ENCODE measurements at places on chromosomes 3 and 15.

GRCh38 chr3:95399585-95399984, 1336.7 kb downstream of the NSUN3 start:
- no peak for DNase-seq

DNA sequence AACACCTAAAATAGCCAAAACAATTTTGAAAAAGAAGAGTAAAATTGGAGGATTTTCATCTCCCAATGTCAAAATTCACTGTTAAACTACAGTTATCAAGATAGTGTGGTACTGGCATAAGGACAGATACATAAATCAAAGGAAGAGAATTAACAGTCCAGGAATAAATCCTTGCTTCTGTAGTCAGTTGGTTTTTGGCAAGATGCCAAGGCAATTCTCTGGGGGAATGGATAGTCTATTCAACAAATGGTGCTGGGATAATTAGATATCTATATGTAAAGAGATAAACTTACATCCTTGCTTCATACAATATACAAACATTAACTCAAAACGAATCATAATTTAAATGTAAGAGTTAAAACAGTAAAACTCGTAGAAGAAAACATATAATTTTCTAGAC, 57.9 kb upstream of the SELENOK start:
- no peak for DNase-seq

DNA sequence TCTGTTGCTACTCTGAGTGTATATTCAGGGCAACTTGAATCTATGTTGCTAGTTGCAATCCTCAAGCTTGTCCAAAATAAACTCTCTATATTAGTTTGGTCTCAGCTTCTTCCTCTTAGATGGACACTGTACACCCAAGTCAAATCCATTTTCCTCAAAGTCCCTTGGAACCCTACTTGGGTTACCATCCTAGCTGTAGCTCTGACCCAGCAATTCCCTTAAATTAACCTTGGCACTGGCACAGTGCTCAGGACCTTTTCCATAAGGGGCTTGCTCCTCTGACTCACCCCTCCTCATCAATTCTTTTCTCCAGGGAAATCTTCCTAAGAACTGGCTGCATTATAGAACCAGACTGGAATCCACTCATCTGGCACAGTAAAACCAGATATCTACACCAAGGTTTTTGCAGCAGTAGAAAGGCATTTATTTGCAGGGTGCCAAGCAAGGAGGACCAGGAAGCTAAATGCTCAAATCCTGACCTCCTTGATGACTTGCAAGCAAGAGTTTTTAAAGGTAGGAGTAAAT, 44.9 kb upstream of the B3GALNT1 start:
- DNase-seq: no peak

DNA sequence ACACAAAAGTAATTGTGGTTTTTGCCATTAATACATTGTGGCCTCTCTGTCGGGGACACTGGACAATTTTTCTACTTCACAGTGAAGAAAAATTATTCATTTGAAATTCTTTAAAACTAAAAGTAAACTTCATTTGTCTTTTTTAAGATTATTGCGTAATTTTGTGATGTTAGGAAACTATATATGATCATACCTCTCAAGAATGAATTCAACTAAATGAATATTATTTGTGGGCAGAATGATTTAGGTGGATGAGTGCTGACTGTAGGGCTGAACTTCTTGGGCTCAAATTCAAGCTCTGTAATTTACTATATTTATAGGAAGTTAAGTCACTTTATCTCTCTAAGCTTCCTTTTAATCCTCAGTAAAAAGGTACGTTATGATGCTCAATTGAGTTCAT, 441.2 kb downstream of the ROBO1 start:
- DNase-seq: no peak

DNA sequence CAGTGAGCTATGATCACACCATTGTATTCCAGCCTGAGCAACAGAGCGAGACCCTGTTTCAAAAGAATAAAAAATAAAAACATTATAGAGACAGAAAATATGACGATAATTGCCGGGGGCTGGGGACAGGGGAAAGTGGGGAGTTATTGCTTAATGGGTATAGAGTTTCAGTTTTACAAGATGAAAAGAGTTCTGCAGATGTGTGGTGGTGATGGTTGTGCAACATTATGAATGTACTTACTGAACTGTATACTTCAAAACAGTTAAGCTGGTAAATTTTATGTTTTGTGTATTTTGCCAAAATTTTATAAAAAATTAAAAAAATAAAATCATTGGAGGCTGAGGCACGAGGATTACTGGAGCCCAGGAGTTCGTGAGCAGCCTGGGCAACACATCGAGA, 24.8 kb upstream of the ZNF774 start:
- DNase-seq: no peak

GRCh38 chr15:62994439-62994838, 48.1 kb upstream of the TPM1 start:
- no peak for DNase-seq

GRCh38 chr3:107409365-107409764, 32.1 kb downstream of the CCDC54 start:
- no peak for DNase-seq

DNA sequence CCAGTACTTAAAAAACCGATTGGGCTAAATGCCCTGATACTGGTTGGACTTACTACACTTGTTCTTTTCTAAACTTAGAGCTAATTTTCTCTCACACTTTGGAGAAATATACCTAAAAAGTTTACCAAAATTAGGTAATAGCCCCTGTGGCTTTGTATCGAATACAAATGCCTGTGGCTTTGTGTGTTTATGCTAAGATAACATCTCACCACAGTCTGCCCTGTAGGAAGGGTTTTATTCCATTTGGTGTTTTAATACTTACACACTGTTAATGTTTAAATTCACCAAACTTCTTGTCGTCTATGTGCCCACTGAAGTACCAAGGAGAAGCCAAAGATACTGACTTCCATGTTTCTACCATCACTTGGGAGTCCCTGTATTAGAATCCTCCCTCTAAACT, 66.4 kb downstream of the BCHE start:
- DNase-seq: no peak

- no peak for DNase-seq
Observed at GRCh38 chr3:77296527-77296926, 256.6 kb downstream of the ROBO2 start.

- no peak for DNase-seq
Observed at GRCh38 chr3:108511055-108511454, 659 bp upstream of the MYH15 start.

DNA sequence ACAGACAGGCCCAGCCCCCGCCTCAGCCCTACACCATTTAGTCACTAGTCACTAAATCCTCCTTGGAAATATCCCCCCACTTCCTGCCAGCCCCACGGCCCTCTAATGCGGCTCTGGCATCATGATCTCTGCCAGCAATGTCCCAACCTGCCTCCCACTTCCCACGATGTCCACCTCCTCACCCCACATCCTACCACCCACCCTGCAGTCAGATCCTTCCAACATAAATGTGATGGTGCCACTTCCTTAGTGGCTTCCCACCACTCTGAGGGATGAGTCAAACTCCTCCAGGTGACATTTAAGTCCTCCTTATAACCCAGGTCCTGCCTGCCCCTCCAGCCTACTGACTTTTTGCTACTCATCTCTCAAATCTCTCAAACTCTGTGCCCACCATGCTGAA, 167.5 kb downstream of the SHQ1 start:
- DNase-seq: no peak

DNA sequence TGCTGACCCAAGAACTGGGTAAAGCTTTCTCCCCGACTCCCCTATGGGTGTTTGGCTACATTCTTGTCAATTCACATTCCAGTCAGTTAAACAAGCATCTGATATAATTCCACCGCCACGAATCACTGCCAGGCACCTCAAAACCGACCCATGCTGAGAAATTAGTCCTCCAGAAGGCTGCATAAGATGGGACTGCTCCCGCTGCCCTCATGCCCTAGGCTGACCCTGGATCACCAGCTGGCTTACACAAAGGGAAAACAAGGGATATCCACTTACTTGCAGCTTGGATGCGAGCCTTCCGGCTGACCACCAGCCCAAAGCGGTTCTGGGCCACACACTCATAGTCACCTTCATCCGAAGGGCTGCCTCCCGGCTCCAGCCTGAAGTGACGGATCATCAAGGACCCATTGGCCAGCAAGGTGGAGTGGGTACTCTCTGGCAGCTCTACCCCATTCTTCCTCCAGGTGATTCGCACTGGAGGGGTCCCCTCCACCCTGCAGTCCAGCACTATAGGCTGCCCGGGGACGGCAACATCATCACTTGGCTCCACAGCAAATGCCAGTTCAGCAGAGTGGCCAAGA, 2.9 kb downstream of the IGDCC3 start:
- no peak for DNase-seq

DNA sequence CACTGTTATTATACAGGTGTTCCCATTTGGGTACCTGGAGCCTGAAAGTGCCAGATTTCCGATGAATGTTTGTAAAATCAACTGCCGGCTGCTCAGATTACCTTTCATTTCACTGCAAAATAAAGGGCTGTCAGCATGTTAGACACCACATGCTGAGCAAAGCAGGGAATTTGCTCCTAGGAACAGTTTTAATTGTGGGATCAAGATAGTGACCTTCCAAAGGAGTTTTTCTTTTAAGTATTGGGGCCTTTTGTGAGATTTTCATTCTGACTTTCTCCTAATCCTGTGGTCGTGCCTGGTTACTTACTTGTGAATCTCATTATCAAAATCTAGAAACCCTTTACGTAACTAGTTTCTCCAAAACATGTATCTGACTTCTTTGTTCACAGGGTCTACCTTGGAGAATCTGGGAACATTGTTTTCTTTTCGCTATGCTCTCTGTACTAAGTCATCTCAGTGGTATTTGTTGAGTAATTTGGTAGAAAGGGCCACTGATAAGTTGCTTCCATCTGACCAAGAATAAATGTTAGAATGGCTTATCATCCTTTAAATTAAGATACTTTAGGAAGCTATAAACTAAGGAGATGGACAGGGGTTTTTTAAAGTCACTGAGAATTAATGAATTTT, 40.8 kb upstream of the LRTM1 start:
- DNase-seq: no peak

- no peak for DNase-seq
Observed at GRCh38 chr15:27408428-27408827, 437.4 kb downstream of the GABRG3 start.

- DNase-seq: no peak
Observed at GRCh38 chr3:70861234-70861633, 548.8 kb upstream of the MDFIC2 start.

GRCh38 chr3:101867511-101867910, 18.2 kb downstream of the NFKBIZ start:
- DNase-seq: no peak

GRCh38 chr3:59970376-59970775, 920.6 kb upstream of the CFAP20DC start:
- no peak for DNase-seq

- no peak for DNase-seq
Observed at GRCh38 chr3:47283193-47283537, 421 bp downstream of the KLHL18 start.

GRCh38 chr3:45554006-45554666, 40.4 kb upstream of the LIMD1 start:
- DNase-seq: no peak

- DNase-seq: no peak
Observed at GRCh38 chr15:89964232-89964954, 36.7 kb upstream of the ZNF710 start.

DNA sequence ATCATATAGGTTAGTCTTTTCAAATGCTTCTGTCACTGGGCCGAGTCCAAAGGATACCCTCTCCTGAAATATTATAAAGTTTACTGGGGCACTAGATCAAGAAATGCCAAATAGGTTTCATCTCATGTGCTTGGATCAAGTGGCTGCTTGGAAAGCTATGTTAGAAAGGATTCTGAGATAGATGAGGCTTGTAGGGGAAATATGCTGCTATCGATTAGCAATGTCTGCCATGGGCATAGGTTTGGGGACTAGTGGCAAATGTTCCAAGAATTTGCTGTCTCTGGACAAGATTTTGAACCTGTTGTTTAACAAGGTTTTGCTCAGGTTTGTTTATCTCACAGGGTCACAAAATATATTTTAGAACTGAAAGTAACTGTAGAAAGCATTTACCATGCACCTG, 23.0 kb upstream of the UBE2Q2 start:
- DNase-seq: no peak

DNA sequence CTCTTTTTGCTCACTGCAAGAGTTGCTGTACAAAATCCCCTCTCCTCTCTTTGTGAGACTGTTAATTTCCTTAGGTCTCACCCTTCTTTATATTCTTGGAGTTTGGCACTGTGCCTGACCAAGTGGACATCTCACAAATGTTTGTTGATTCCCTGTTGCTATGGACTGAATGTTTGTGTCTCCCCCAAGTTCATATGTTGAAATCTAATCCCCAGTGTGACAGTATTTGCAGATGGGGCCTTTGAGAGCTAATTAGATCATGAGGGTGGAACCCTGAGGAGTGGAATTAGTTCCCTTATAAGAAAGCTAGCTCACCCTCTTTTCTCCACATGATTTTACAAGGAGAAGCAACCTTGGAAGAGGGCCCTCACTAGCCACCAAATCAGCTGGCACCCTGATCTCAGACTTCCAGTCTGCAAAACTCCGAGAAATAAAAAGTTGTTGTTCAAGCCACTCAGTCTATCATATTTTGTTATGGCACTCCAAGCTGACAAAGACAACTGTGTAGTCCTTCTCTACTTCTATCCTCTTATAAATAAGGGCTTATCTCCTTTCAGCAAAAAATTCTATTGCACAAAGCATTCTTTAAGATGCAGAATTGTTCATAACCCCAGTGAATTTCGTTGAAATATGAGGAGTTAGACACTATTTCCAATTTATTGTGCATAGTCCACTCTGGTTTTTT, 65.5 kb upstream of the NPHP3 start:
- no peak for DNase-seq

GRCh38 chr3:66985336-66985920, 12.7 kb upstream of the KBTBD8 start:
- no peak for DNase-seq

GRCh38 chr3:108524537-108524936, 14.1 kb upstream of the MYH15 start:
- DNase-seq: no peak

DNA sequence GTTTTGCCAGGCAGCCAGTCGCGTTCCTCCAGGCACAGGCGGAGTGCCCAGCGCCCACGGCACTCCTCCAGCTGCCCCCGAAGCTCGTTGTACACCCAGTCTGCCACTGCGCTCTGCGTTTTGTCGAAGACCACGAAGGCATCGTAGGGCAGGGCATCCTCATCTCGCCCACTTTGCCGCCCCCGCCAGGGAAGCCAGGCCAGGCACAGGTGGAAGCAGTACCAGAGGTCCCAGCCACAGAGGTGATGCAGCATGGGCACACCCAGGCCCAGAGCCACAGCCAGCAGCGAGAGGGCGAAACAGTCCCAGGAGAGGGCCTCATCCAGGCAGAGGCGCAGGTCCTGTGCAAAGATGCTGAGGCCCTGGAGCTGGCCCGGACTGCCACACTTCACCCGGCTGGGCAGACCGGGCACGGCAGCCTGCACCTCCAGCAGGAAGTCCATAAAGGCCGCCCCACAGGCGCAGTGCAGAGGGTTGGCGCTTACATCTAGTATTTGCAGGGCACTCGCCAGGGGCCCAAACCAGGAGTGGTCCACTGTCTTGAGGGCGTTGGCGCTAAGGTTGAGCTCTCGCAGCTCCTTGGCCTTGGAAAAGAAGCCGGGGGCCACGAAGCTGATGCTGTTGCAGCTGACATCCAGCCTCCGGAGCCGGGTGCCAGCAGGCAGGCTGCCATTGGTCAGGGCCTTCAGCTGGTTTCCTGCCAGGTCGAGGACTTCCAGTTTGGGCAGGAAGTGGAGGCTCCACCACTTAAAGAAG, 3.7 kb downstream of the TLR9 start:
- DNase-seq: no peak

GRCh38 chr15:34038871-34039789, at the start of gene AVEN:
Gene AVEN, minus strand, starts transcription at chr15:34039204. Its CDS starts 158 bp downstream, at chr15:34039046.
- DNase-seq: peak; percentile 46
